ENCODE measurements at places on chromosomes 5 and 9.

DNA sequence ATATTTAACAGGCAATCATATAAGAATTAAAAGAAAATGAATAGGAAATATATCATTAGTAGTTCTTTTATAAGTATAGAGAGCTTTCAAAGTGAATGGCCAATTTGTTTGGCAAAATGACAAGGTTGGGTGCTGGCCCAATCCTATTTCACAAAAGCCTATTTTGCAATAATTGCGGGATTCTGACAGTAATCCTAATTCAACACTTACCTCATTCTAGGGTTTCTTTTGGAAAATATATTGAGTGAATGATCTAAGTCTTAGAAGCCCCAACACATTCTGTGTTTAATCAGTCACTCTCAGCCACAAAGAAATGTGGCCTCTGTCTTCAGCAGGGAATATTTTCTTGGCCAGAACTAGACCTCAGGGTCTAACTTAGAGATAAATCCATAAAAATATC lies 835.9 kb upstream of the ZNF608 start:
- peak; percentile 80 for DNase-seq

- DNase-seq = no peak
These were observed 216.9 kb downstream of the C9orf50 start for GRCh38 chr9:129403779-129404620.

- DNase-seq = no peak
These were observed 5.5 kb downstream of the TTC16 start for GRCh38 chr9:127721391-127721821.

DNA sequence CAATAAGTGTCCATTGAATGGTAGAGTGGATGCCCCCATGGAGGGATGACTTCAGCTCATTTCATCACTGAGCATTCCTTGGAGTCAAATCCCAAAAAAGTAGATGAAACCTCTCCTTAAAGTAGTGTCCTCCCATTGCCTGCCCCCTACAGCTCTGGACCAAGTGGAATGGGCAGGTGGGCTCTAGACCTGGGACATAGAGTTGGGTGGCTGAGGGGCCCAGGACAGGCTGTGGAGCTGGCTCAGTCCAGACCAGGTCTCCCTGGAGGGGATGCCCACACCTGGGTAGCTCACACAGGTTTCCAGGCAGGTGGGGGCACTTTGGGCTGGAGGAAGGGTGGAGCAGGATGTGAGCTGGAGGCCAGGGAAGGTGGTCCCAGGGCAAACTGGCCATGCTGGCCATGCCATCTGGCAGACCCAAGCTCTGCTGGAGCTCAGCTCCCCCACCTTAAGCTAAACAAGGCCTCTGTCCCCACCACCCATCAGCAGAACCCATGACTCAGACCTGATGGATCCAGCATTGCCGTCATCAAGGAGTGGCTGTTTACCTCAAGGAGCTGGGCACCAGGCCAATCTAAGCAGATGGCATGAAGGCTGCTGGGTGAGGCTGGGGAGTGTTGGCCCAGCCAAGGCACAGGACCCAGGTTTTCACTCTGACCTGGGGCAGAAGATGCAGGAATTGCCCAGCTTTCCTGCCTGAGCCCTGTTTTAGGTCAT lies 6.2 kb upstream of the SPINK4 start:
- DNase-seq = peak; percentile 90
